HuH-7 (cell line): ENCODE measurements at places on chromosomes 2 and 18.

GRCh38 chr2:21438949-21439348 lies 315.2 kb downstream of the TDRD15 start:
- no peak for DNase-seq

- no peak for DNase-seq
Observed at GRCh38 chr18:25109484-25109883, 242.5 kb downstream of the ZNF521 start.

DNA sequence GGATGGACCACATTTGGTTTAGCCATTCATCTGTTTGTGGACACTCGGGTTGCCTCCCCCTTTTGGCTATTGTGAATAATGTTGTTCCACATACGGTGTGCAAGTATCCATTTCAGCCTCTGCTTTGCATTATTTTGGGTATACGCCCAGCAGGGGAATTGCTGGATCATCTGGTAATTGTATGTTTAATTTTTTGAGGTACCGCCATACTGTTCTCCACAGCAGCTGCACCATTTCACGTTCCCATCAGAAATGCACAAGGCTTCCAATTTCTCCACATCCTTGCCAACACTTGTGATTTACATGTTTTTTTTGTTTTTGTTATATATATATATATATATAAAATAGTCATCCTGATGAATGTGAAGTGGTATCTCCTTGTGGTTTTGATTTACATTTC lies 54.6 kb upstream of the TWIST2 start:
- no peak for DNase-seq

DNA sequence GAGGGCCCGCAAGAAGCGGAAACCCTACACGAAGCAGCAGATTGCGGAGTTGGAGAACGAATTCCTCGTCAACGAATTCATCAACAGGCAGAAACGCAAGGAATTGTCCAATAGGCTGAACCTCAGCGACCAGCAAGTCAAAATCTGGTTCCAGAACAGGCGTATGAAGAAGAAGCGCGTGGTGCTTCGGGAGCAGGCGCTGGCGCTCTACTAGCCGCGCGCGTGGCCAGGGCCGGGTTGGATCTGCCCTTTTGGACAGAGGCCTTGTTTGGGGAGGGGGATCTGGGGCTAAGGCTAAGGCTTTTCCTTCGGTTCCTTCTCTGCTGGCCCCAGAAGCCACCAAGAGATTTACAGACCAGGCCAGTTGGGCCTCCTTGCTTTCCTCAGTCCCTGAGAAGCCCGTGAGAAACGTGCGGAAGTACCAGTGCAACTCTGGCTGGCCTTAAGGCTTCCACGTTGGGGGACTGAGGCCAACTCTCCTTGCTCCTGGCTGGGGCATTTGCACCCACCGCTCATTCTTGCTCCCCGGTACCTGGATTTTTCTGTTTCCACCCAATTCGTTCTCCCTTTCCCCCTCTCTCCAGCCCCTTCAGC lies 1.0 kb downstream of the HOXD12 start:
- no peak for DNase-seq

DNA sequence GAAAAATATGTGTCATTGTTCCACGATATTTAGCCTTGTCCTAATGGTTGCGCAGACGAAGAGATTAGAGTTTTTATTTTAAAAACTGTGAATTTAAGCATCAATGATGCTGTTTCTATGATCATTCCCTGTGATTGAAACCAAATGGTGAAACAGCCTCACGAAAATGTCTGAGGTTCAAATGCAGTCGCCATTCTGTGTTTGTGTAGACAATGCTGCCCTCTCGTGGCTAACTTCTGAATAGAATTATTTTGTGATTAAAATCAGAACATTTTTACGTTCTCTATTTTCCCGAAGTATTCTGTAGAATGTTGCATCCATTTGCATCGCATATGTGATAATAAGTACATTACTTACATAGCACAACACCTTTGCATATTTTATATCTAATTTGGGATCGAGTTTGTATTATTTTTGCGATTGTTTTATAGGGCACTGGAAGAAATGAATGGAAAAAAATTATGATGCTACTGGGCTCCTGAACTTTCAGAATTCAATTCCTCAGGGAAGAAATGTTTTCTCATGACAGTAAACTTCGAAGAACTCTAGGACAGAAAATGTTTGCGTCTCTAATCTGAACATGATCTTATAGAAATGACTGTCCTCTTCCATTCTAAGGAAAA lies 54.8 kb upstream of the CREB1 start:
- DNase-seq, result peak; percentile 23

- no peak for DNase-seq
Observed at GRCh38 chr2:223537651-223538601, 64.2 kb downstream of the SCG2 start.

GRCh38 chr18:37341016-37341415 lies 224.6 kb downstream of the CELF4 start:
- no peak for DNase-seq

DNA sequence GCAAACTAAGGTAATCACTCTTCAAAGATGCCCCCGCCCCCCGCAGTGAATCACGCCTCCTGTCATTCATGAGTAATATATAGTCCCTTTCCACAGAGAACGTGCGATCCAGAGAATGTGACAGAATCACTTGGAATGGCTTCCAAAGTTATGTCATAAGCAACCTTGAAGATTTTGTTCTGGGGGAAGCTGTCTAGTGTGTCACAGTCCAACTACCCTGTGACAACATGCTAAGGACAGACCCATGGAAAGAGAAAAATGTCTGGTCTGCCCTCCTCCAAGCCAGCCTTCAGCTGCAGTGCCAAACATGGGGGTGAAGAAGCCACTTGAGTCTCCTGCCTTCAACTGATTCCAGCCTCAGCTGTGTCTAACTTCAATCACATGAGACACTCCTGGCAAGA lies 259.1 kb downstream of the SS18 start:
- DNase-seq, result no peak

DNA sequence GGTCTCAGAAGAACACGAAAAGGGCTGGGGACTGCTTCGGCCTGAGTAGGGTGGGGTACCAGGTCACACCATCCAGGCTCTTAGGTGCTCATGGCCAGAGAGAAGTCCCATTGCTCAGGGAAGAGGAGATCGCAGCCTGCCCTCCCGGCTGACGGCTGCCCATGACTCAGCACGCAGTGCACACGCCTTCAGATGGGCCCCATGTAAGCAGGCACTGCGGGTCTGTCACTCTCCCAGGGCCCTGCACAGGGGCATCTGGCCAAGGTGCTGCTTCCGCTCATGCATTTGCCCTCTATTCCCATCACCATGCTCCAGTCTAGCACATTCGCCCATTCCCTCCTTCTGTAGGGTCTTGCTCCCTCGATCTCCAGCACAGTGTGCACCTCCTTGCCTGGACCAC lies 34.7 kb downstream of the SFXN5 start:
- no peak for DNase-seq

- no peak for DNase-seq
Observed at GRCh38 chr2:789529-789928, 112.3 kb upstream of the TMEM18 start.

DNA sequence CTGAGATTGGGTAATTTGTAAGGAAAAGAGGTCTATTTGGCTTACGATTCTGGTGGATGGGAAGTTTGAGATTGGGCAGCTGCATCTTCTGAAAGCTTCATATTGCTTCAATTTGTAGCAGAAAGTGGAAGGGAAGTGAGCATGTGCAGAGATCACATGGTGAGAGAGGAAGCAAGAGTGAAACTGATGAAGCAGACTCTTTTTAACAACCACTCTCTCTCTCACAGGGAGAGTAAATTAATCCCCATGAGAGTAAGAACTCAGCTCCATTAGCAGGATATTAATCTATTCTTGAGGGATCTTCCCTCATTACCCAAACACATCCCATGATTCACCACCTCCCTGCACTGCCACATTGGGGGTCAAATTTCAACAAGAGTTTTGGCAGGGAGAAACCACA lies 298.5 kb upstream of the CELF4 start:
- DNase-seq, result no peak

GRCh38 chr2:190404487-190404886 lies 3.7 kb upstream of the MFSD6 start:
- DNase-seq, result no peak

GRCh38 chr2:32647180-32647651 lies 19.4 kb downstream of the TTC27 start:
- no peak for DNase-seq

GRCh38 chr2:240208631-240209211 lies 68.3 kb upstream of the OTOS start:
- no peak for DNase-seq

- no peak for DNase-seq
Observed at GRCh38 chr2:215899141-215900074, 113.9 kb downstream of the MREG start.

DNA sequence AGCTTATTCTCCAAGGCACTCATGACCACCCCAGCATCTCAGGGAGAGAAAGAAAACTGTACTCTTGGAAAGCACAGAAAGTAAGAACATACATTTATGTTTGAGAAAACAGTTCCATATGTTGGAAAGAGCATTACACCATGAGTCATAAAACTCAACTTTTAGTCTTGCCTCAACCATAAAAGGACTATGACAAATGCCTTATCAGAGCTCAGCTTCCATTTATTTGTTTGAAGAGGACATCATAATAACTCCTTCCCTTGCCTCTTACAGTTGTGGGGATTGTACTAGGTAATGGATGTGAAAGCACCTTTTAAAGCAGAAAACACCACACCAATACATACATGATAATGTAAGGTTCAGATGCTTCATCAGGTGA lies 370.8 kb downstream of the LNPK start:
- no peak for DNase-seq

- no peak for DNase-seq
Observed at GRCh38 chr2:210167227-210167626, 4.0 kb downstream of the KANSL1L start.

DNA sequence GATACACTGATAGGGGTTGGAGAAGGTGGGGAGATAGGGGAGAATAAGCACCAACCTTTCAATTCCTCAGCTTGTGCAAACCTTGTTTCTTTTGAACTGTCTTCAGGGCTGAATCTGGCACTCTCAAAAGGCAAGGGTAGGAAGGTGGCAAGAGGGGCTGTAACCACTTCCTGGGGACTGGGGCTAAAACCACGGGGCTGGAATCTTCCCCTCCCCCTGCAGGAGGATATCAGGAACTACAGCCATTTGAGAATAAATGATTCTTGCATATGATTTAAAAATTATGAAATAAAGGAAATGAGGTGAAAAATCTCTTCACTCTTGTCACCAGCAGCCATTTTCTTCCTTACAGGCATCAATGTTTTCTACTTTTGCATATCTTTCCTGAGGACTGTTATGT lies 50.8 kb downstream of the ATOH8 start:
- DNase-seq, result peak; percentile 77

DNA sequence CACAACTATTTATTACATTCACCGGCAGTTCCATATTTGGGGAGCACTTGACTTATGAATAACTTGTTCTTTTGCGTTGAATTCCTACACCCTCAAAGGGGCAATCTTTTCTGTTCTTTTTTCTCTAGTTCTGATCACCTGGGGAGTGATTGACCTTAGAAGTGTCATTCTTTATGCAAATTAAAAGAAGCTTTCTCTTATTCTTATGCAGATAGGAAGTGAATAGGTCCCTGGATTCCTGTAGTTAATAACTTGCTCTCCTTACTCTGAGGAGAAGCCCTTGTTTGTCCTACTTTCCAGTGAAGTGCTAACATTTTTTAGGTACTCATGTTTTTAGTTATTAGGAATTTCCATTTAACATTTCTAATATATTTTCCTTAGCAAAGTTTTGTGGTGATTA lies 569.8 kb upstream of the LRRTM1 start:
- DNase-seq, result no peak

DNA sequence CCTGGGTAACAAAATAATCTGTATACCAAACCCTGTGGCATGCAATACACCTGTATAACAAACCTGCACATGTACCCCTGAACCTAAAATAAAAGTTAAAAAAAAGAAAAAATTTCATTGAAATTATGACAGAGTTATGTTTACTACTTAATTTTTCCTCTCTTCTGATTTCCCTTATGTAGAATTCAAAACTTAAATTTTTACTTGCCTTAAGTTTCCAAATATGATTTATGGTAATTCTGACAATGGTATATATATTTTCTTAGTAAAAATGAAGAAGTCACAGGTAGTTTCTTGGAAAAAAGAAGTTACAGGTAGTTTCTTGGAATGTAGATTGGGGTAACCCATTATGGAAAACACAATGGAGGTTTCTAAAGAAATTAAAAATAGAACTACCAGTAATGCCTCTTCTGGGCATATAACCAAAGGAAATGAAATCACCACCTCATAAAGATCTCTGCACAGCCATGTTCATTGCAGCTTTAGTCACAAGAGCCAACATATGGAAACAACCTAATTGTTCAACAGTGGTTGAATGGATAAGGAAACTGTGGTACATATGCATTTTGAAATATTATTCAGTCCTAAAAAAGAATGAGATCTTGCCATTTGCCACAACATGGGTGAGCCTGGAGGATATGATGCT lies 164.9 kb downstream of the BABAM2 start:
- DNase-seq, result no peak

DNA sequence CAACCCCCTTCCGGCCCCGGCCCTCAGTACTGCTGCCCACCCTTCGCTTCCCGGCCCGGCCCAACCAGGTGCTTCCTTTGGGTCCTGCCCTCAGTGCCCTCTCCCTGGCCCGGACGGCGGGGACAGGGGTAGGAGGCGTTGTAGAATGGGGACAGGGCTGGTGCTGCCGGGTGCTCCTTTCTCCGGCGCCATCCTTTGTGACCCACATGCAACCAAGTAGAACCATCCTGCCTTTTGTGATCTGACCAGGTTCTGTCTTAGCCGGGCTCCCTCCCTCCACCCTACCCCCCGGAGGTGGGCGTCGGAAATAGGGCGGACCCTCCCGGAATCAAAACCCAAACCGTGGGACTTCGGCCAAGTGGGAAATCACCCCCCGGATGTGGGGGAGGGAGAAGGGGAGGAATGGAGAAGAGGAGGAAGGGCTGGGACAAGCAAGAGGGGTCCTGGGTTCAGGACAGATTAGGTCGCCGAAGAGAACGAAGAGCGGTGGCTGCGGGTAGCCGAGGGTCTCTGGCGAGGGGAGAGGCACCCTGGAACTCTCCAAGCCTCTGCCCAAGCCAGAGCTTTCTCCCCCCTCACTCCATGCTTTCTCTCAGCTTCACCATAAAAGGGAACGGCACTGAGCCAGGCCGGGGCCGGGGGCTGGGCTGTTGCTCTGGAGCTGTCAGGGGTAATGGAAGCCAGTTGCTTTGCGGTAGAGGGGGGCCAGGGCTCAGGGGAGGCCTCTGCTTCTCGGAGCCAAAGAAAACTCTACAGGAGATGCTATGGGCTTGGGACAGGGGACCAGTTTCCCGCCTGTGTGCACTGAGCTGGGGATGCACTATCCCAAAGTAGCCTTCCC lies 756 bp upstream of the OST4 start:
- DNase-seq, result no peak

DNA sequence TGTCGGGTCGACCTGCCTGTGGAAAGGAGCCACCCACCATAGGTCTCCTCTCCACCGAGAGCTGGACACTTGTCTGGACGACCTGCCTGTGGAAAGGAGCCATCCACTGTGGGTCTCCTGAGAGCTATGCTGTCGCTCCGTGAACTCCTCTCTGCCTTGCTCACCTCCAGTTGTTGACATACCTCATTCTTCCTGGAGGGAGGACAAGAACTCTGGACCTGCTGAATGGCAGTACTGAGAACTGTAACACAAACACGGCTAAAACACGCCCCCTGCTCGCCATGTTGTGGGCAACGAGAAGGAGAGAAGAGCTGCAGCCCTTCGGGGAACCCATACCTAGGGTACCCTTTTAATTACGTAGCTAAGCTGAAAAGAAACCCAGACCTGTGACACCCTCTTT lies 77.6 kb downstream of the PTPN4 start:
- no peak for DNase-seq

GRCh38 chr2:161651547-161651946 lies 27.3 kb downstream of the SLC4A10 start:
- DNase-seq, result no peak
